T-helper 9 cell (primary cell): ENCODE measurements at places on chromosomes 5 and 9.

GRCh38 chr9:99182356-99182755, 39.4 kb downstream of the ALG2 start:
- DNase-seq, result no peak

GRCh38 chr5:68217047-68217355, 1.4 kb downstream of the PIK3R1 start:
- no peak for DNase-seq

DNA sequence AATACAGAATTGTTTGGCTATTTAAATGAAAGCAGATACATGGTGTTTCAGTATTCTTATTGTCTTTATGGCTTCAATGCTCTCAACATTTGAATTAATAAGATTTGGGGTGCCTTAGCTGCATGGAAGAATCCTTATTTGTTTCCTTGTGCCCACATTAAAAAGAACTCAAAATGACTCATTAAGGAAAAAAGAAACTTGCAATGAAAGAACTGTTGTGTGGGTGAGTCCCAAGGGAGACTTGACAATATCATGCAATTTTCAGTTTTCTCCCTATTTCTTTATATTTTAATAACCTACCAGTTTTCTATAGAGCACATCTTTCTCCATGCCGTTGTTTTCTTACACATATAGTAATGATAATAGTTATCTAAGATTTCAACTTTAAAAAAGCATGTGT, 404.0 kb downstream of the PDE4D start:
- no peak for DNase-seq

GRCh38 chr9:128416014-128416413, 4.6 kb upstream of the CERCAM start:
- DNase-seq, result no peak

GRCh38 chr5:148834689-148835088, 8.3 kb downstream of the ADRB2 start:
- no peak for DNase-seq

DNA sequence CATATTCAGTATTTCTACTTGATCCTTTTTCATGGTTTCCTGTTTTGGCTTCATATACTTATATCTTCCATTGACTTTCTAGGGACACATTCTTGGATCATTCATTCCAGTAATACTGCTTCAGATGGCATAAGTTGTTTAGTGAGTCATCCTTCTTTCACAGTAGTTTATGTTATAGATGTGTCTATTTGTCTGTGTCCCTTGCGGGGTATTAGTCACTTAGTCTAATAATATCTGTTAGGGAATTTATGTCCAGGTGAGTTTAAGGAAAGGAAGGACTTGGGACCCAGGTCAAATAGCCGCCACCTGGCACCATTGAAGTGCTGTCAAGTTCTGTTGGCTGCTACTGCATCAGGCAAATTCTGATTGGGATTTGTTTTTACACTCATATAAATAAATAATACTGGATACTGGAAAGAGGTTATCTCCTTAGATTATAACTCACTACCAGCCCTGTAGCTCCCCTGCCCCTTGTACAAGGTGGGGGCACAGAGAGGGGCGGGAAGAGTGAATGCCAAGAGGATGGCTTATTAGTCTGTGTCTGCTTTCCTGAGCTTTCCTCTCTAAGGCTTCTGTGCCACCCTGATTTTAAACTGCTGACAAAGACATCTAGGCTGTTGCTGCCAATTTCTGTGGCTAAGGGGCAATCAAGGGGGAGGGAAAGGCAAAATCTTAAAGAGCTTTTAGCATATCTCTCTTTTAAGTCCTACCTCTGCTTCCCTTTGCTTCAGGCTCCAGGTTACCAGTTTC, 64.9 kb downstream of the CDC42SE2 start:
- no peak for DNase-seq

- DNase-seq, result no peak
These were observed 49.6 kb upstream of the CTXN3 start for GRCh38 chr5:127599320-127599719.

- DNase-seq, result no peak
These were observed 116.3 kb upstream of the SLC25A48 start for GRCh38 chr5:135718151-135718550.

GRCh38 chr9:87885484-87886189, 3.0 kb downstream of the SPATA31E1 start:
- no peak for DNase-seq

DNA sequence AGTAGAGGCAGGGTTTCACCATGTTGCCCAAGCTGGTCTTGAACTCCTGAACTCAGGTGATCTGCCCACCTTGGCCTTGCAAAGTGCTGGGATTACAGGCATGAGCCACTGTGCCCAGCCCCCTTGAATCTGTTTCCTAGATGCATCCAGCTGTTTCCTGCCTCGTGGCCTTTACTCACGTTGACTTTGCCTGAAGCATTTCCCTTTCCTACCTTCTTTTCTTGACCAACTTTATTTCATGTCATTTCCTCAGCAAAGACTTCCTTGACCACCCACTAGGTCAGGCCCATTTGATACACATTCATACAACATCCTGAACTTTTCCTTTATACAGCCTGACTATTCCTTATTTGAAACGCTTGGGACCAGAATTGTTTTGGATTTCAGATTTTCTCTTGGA, 51.0 kb downstream of the DOCK2 start:
- DNase-seq, result no peak

DNA sequence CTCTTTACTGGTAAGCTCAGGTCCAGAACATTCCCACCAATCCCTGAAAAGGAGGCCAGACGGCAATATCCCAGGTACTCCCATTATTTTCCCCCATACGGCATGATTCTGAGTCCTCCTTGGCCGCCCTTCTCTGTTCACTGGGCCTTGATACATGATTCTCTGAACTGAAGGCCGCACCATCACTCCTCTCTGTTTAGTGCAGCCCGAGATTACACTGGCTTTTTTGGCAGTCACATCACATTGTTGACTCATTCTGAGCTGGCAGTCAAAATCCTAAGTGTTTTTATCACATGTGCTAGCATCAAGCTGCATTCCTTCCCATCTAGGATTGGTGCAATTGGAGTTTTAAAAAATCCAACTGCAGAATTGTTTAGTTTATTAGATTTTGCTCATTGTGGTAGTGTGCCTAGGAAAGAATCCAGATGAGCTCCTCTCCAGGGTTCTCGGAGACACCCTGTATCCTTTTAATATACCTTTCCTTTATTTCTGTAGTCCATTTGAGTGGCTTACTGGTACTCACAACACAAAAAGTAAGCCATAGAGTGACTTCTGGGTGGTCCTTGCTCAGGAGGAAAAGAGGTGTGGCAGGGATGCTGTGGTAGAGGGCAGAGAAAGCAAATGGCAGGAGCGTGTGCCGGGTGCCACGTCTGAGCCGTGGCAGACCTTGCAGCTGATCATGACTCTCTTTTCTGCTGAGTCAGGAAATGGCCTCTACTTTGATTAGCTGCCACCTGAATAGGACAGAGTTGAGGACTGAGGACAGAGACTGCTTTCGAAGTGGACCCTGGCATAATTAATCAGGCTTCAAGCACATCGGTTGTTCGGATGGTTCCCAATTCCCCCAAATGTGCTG, 121.1 kb upstream of the IL12B start:
- DNase-seq, result no peak

- DNase-seq, result no peak
These were observed 42.7 kb downstream of the OR2V1 start for GRCh38 chr5:181088289-181088688.

DNA sequence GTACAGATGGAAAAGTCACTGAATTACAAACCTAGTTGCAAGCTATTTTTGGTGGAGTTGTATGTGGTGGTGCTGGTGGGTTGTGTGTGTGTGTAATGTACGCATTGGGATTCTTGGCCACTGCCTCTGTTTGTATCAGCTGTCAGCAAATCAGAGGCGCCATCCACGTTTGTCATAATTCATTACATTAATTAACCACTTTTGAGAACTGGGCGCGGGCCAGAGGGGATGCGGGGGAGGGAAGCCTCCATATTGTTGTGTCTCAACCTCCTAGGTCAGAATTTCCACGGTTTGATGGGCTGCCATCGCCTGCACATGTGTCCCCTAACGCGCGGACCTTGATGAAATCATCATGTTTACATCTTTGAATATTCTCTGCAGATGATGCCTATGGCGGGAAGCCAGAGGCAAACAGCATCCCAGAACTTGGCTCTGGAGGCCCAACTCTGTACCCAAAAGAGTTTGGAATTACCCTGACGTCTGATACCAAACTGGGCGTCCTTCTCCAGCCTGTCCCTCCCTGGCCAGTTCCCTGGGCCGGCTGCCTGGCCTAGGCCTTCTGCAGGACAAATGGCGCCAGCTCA, 54.9 kb downstream of the FGF18 start:
- no peak for DNase-seq

DNA sequence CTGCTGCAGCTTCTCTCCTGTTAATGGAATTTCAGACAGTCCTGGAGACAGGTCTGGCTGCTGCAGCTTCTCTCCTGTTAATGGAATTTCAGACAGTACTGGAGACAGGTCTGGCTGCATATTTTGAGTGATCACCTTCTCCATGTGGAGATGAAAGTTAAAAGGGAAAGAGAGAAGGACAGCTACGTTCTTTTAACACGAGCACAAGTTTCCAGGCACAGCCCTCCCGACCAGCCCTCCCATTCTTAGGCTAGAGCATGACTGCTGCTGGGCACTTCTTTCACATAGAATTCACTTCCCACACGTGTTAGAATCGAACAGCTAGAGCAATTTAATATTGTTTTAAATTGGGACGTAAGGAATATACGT, 133.3 kb upstream of the DMRT1 start:
- DNase-seq, result no peak

- DNase-seq, result no peak
These were observed 17.6 kb downstream of the TRIM14 start for GRCh38 chr9:98101416-98101815.

DNA sequence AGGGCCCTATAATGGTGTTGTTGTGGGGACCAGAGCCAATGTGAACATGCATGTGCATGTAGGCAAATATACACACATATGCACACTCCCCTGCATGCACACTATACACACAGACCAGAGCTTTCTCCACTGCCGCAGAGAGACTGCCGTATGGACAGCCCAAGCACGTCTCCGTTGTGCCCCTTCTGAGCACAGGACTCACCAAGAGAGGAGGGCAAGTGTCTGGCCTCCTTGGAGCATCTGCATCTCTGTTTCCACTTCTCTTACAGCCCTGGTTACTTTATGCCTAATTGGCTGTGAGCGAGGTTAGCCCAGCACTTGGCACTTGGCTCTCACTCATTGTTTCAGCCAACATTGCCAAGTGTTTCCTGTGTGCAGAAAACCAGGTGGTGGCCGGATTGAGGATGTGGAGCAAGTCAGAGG, 30.4 kb downstream of the CSF2 start:
- no peak for DNase-seq

- DNase-seq, result no peak
These were observed 379.3 kb upstream of the CHD1 start for GRCh38 chr5:99308131-99308530.

DNA sequence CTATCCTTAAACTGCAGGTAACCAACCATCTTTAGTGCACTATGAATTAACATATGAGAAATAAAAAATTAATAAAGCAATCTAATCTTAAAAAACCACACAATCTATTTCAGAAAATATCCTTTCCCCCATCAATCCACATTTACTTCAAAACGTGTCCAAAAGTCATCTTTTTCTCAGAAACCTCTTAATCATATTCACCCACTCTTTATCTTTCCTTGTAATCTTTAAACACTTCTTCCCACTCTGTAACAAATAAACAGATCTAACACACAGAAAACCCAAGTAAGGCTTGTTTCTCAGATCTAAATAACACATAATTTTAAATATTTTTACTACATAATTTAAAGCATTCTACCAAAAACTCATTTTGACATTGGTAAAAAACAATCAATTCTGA, 44.4 kb downstream of the EFCAB9 start:
- DNase-seq, result no peak

DNA sequence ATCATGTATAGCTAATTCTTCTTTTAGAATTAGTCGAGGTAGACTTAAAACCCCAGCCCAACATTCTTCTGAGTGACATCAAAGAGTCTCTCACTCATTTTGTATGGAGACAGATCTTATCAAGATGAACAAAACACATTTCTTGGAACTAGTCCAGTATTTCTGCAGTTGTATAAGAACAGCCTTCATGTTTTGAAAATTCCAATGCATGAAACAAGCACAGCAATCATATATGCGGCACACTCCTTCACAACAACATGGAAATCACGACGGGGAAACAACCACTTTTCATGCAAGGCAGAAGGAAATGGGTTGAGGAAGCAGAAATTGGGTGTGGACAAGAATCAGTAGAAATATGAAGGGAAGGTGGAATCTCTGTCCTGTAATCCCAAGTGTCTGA, 113.8 kb downstream of the PLK2 start:
- DNase-seq, result no peak

DNA sequence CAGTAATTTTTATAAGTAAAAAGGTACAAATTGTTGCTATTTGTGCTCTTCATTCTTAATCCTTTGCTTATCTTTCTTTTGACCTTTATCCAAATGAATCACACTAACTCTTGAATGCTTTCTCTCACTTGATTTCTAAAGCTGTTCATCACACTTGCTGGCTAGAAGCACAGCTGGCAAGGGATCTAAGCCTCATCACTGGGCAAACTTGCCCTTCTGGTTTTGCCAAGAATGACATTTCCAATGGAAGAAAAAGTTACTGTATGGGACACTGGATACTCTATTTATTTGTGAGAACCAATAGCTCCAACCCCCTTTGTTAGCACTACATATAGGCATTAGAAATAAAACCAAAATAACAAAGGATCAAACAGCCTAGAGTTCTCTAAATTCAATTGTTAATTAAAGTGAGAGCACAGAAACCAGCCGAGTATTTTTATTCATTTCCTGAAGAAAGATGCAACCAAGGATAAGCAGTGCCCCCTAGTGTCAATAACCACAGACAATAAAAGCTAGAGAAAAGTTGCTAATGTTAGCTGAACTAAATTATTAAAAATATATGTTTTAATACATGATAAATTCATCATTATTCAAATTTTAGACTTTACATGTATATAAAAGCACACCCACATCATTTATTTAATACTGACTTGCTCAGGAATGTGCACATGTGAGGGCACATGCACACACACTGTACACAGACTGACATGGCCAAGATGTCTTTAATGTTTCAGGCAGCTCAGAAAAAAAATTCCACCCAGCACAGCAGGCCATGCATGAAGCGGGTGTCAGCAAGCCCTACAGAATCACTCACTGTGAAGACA, 59.8 kb upstream of the POU5F2 start:
- no peak for DNase-seq

DNA sequence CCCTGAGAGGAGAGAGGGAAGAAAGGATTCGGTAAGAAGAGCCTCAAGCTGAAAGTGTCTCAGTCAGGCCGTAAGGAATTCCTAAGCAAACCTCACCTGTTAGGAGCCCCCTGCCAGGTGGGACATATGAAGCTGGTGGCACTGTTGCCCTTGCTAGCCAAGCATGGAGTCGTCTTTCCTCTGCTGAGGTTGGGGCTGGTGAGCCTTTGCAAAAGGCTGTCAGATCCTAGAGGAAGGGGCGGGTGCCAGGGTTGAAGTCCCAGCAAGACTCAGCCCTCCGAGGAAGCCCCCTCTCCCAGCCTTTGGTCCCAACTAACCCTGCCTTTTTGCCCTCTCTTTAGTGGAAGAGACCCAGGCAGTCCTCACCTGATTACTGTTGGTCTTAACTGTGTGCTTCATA, 5.5 kb upstream of the SMIM32 start:
- DNase-seq, result no peak

GRCh38 chr9:95185956-95186355, 131.6 kb downstream of the FANCC start:
- DNase-seq, result no peak

- no peak for DNase-seq
These were observed 807.7 kb upstream of the CDH6 start for GRCh38 chr5:30385754-30386153.
